Neural progenitor cell (in vitro differentiated cells): ENCODE measurements at places on chromosomes 12 and 14. TPM values are rescaled to one million over a fixed set of nuclear protein-coding genes. Genes with fewer than 3 reads are reported as not detected.

Gene PLEKHG7
- total RNA-seq, result not detected in 2 replicates

Gene RGS6
- total RNA-seq, result 0.80 and 2.0 TPM in 2 replicates

Gene HELB
- 4.6 and 10.7 TPM in 2 replicates for total RNA-seq

Gene NUAK1
- 11.9 and 18.8 TPM in 2 replicates for total RNA-seq

Gene SLC25A29
- total RNA-seq, result 103 and 330 TPM in 2 replicates

Gene TM9SF1
- 30.5 and 37.6 TPM in 2 replicates for total RNA-seq

DNA sequence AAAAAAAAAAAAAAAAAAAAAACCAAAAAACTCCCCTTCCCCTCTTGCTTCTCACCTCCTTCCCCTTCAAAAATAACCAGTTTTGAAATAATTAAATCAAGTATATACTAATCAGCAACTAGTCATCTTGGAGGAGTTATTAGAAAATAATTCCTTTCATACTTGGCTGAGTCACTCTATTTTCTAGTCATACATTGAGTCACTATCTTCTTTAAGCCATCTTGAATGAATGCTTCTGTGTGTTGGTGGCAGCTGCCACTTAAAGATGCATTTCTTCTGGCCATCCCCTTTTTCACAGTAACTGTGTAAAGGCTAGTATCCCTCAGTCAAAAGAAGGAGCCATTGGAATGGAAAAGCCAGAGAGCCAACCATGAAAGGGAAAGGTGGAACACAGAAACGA is 84.2 kb upstream of the TMEM263 start:
- no peak overlapping the region for H3K27ac ChIP-seq
- no peaks in the 10 kb centered on the region for H3K36me3 ChIP-seq
- peaks cover 28% of the 10 kb centered on the region for H3K4me1 ChIP-seq
- H3K4me3 ChIP-seq, result no peak overlapping the region
- no peaks in the 10 kb centered on the region for H3K27me3 ChIP-seq

DNA sequence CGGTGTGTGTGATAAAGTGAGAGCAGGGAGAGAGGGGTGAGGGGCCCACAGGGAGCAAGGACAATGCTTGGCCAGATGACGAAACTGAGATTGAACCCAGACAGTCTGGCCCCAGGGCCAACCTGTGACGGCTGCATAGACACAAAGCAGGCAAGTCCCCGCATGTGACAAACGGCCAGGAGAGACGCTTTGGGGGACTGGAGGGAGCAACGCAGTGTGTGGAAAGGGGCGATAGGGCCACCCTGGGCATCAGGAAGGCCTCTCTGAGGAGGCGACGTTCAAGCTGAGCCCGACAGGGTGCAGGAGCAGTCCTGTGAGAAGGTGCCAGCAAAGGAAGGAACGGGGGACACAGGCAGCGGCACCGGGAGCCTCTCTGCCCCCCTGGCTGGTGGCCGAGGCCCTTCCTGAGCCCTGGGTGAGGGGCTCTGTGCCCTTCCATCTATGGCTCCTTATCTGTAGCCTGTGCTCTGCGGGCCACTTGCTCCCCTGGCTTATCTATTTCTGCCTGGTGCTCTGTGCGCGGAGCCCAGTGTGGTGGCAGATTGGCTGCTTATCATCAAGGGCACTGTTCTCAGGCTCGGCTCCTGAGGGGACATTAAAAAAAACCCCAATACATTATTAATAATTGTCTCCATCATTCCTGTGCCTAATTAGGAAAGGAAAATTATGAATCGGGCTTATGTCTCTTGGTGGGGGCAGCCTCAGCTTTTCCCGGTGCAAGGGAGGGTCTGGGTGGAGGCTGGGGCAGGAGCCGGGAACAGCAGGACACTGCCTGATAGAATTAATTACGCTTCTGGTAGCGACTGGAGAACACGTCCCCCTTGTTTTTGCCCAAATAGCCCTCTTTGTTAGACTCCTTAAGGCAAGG is 39.8 kb downstream of the PRIMA1 start:
- H3K4me3 ChIP-seq, result no peak overlapping the region
- H3K27me3 ChIP-seq, result no peaks in the 10 kb centered on the region
- peaks cover 49% of the 10 kb centered on the region for H3K4me1 ChIP-seq
- H3K27ac ChIP-seq, result peak overlapping the region; percentile 56
- no peaks in the 10 kb centered on the region for H3K36me3 ChIP-seq
- peak; percentile 72 for DNase-seq

- no peaks in the 10 kb centered on the region for H3K27me3 ChIP-seq
- H3K27ac ChIP-seq, result no peak overlapping the region
- DNase-seq, result no peak
- H3K4me1 ChIP-seq, result no peaks in the 10 kb centered on the region
- H3K36me3 ChIP-seq, result no peaks in the 10 kb centered on the region
- H3K4me3 ChIP-seq, result no peak overlapping the region
Observed at GRCh38 chr14:51818748-51819380, 41.5 kb upstream of the GNG2 start.

DNA sequence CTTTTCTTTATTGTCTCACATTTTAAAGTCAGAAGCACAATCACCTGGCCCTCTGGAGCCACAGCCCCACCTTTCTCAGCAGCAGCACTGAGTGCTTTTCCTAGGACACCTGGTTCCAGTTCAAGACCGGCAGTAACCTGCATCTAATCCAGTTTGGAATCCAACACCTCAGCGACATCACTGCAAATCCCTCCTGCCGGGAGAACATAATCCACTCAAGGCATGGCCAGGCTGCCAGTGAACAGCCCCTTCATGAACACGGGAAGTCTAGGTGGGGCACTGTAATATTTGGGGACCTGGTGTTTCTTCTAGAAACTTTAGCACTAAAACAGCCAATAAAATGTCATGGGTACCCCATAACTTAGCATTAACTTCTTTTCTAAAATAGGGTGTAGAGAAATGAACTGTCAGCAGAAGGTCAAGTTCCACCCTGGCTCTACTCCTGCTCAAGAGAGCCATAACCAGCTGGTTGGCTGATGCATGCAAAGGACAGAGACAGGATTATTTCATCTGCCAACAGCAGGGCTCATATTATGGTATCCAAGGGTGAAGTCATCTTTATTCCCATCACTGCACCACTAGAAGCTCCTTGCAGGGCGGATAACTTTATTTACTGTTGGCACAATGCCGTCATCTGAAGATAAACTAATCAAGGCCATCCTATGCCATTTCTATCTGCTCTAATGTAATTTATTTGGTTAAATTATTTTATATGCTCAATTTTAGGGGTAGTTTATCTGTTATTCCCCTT is 76.7 kb downstream of the TTC7B start:
- no peak overlapping the region for H3K4me3 ChIP-seq
- H3K27ac ChIP-seq, result no peak overlapping the region
- H3K4me1 ChIP-seq, result no peaks in the 10 kb centered on the region
- DNase-seq, result no peak
- no peaks in the 10 kb centered on the region for H3K27me3 ChIP-seq

GRCh38 chr12:108722992-108723766 is 8.1 kb downstream of the CORO1C start:
- peaks cover 26% of the 10 kb centered on the region for H3K4me1 ChIP-seq
- no peaks in the 10 kb centered on the region for H3K36me3 ChIP-seq
- no peak overlapping the region for H3K27ac ChIP-seq
- no peak overlapping the region for H3K4me3 ChIP-seq
